ENCODE measurements at places on chromosomes 16 and 17.

GRCh38 chr17:66413559-66414520 is 111.4 kb downstream of the PRKCA start:
- DNase-seq: no peak

DNA sequence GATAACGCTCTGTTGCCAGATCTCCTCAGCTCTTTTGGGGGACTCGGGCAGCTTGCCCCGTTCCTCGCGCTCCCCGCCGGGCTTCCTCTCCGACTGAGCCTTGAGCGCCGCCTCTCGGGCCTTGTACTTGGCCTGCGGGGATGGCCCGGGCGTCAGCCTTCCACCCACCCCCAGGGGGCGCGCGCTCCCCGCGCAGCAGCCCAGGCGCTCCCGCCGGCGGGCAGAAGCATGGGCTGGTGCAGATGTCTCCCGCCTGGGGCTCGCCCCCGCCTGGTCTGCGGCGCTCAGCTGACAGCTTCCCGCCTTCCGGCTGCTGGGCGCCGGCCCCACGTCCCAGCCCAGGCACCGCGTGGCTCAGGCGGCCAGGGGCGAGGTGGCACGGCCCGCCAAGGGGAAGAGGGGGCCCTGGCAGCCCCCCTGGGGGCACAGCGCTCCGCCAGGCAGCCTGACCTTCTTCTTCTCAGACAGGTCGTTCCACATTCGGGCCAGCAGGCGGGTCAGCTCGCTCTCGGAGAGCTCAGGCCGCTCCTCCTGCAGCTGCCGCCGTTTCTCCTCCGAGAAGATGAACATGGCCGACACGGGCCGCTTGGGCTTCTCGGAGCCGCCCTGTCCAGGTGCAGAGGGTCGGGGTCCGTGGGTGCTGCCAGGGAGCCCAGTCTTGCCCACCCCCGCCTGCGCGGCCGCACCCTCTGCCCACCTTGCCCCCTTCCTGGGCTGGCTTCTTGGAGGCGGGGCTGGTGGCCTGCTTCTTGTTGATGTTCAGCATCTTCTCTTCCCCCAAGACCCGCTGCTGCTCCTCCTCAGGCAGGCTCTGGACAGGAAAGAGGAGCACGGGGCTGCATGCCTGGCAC is 8.9 kb downstream of the UBTF start:
- peak; percentile 86 for DNase-seq

DNA sequence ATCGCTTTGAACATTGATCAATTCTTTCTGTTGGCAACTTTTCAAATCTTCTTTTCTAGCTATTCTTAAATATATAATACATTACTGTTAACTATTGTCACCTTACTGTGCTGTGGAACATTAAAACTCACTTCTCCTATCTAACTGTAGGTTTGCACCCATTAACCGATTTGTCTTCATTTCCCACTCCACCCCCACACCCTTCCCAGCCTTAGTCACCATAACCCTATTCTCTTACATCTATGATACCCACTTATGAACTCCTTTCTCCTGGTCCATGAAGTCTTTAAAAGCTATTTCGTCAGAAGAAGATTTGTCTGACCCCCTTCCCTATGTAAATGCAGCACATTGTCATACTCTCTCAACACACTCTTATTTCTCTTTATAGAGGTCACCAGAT is 993.4 kb upstream of the EEF2KMT start:
- no peak for DNase-seq

DNA sequence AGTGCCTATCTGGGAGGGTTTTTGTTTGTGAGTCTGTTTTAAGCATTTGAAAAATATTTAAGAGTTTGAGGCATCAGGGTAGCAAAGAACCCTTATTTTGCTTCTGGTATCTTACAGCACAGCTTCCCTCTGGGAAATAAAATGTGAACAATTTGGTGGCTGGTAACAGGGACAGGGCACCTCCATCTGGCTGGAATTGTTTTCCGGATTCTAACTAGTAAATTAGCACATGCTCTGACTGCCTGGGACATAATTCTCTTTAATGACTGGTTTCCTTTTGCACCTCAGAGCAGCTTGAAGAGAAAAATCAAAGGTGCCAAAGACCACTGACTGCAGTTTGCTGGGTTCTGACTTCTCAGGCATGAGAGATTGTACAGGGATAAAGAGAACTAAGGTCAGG is 469.1 kb downstream of the GRIN2A start:
- DNase-seq: no peak

GRCh38 chr17:50565402-50566350 is 5.2 kb downstream of the CACNA1G start:
- DNase-seq: no peak

DNA sequence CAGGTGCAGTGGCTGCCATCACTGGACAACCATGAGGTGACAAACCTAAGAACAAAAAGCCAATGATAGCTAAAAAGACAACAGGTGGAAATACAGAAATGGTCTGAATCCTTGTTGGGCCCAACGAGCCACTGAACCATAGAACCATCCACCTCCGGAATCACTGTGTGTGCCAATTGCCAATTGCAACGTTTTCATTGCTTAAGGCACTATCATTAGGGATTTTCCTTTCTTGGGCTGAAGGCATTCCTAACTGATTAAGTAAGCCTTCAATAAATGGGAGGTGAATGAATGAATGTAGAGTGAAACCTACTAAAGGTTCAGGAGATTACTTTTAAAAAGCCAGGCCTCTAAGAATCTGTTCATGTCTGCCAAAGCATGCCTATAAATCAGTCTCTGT is 3.6 kb downstream of the USP31 start:
- no peak for DNase-seq

DNA sequence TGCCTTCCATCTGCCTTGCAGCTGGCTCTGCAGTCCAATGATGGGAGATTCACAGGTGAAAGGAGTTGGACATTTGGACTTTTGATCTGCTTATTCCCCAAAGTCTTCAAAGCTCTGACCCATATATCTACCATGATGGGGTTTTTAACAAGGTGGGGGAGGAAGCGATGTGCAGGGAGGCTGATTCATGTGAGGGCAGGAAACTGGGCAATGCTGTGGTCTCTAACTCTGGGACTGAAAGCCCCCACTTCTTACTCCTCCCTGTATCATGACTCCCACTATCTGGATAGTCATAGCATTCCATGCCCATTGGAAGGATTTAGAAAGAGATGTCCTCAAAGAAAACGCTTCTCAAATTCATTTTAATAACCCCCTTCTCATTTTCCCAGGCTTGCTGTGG is 16.3 kb downstream of the HOXB1 start:
- no peak for DNase-seq

DNA sequence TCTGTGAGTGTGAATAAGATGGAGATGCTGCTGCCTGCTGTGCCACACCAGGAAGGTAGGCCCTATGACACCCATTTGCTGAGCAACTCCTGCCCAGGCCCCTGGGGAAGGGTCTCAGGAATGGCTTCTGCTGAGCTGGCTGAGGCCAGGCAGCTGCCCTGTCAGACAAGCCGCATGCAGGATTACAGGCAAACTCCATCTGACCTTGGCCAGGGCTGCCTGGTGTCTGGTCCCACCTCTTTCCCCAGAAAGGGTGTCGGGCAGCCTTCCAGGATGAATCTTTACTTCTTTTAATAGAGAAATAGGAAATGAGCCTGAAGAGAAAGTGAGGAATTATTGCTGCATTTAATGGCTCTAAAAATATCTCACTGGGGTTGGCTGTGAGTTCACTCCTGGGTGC is 182.5 kb downstream of the IRX5 start:
- DNase-seq: no peak

- DNase-seq: no peak
These were observed 209.9 kb downstream of the ZFHX3 start for GRCh38 chr16:72837846-72838585.

GRCh38 chr16:81641395-81642106 is 137.5 kb upstream of the PLCG2 start:
- no peak for DNase-seq

GRCh38 chr17:14487068-14487467 is 186.2 kb downstream of the HS3ST3B1 start:
- DNase-seq: no peak

- DNase-seq: no peak
These were observed 5.1 kb downstream of the C1QTNF8 start for GRCh38 chr16:1090620-1091587.

DNA sequence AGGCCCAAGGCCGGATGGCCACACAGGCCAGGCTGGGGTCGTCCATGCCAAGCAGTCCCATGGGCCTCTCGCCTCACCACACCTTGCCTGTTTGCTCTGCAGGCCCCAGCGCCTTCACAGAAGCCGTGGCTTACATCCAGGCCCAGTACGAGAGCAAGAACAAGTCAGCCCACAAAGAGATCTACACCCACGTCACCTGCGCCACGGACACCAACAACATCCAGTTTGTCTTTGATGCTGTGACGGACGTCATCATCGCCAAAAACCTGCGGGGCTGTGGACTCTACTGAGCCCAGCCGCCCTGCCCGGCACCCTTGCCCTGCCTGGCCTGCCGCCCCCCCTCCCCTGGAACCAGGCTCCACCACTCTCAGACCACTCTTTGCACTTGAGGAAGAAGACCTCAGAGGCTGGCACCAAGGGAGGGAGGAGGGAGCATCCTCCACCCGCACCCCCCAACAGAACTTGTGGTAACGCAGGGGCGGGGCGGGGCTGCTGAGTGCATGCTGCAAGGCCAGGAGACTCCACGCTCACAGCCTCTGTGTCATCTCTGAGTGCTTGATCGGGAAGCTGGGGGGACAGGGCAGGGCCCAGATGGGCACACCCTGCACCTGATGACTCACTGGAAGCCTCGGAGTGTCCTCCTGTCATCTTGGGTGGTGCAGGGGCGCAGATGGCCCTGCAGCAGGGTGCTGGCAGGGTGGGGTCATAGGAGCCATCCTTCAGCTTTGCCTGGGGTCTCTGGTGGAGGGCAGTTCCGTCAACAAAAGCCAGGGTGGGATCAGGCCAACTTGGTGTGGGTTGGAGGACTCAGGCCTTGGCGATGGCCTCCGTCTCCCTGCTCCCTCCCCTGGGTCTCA is 81.5 kb downstream of the AMFR start:
- DNase-seq: no peak

DNA sequence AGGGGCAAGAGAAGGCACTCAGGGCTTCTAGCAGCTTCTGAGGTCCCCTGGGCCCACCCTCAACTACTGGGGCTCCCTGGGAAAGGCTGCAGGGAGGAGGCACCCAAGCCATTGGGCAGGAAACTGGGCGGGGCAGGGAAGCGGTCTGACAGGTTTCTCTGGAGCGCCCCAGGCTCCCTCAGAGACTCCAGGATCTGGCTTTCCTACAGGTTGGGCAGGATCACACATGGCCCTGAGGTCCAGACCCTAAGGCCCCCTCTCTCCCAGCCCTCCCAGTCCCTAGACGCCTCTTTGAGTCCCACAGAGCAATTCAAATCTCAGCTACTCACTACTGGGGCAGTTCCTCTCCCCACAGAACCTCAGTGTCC is 14.3 kb downstream of the JUP start:
- no peak for DNase-seq

DNA sequence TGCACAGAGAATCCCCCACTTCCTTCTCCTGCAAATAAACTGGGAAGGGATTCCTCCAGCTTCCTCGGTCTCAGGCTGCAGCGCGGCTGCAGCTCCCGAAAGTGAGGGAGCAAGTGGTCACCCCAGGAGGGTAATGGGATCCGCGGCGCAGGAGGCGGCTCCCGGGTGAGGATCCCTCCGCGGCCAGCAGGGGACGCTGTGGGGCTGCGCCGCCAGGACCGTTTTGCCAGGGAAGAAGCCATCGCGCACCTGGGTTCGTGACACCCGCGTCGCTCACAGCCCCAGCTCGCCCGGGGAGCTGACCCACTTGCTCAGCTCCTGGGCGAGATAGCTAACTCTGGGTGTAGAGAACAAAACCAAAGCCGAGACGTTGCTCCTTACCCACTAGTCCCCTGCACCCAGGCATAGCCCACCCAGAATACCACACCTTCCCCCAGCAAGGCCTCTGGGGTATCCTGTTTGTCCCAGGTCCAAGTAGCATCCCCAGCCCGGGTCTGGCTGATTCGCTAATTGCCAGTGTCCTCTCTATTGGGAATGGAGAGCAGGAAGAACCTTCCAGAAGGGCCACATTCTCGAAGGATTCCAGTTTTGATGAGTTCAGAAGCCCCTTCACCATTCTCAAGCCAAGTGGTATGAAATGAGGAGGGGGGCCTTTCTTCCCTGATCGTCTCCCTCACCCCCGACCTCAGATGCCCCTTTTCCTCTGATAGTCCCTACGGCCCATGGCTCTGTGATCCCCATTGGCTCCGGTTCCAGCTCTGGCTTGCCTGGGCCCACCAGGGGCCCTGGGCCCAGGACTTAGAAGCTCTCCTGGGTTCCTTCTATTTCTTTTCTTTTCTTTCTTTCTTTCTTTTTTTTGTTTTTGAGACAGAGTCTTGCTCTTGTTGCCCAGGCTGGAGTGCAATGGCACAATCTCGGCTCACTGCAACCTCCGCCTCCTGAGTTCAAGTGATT is 14.1 kb downstream of the CYGB start:
- DNase-seq: peak; percentile 63

GRCh38 chr17:75832164-75832651 is 12.0 kb downstream of the UNC13D start:
- no peak for DNase-seq

DNA sequence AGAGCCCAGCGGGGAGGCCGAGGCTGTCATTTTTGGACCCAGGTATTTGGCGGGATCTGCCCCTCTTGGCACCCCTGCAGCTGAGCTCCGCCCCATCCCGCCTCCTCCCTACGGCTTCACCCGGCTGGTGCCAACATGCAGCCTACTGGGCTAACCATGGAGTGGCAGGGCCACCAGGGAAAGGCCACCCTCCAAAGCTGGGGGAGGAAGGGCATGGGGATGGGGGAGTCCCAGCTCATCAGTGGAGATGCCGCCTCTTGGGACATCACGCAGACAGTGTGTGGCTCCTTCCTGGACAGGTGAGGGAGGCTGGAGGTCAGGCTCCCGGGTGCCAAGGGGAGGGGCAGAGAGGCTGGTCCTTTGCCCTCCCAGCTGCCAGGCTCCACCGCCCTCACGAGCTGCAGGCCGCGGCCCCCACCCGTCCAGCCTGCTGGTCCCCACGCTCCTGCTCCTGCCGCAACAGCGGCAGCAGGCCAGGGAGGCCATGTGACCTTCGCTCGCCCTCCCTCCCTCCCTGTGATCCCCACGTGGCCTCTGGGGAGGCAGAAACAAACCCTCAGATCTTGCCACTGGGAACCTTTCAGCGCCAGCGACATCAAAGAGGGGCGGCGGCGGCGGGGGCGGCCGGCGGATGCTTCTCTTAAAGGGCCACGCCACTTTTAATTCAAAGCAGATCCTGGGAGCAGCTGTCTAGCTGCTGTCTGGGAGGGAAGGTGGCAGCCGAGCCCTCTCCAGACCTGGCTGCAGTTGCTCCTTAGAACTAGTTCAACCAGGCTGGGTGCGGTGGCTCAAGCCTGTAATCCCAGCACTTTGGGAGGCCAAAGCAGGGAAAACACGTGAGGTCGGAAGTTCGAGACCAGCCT is 6.8 kb upstream of the NOTUM start:
- DNase-seq: peak; percentile 85

GRCh38 chr16:78473031-78473699 is 373.7 kb downstream of the WWOX start:
- no peak for DNase-seq

DNA sequence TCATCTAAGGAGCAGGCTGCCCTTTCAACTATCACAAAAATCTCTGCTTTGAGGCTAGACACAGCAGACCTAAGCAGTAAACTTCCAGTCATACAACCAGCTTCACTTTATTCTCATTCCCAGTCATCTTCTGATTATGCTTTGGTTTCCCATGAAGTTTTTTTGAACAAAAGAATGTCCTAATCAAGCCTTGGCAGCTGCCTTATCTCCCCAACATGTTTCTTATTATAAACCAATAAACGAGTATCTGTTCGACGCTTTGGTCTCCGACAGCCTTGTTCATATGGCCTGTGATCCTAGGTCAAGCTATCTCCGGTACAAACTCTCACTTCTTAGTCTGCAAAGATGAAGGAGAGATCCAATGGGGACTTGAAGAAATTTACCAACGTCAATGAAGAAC is 47.4 kb upstream of the CDYL2 start:
- DNase-seq: no peak

- no peak for DNase-seq
These were observed 22.5 kb upstream of the RASL10B start for GRCh38 chr17:35708951-35709350.

Measured in stimulated activated CD4-positive, alpha-beta T cell treated with anti-CD3 and anti-CD28 coated beads, TNF-alpha, amount 100 ng/mL, for 4 hours (primary cell).